Stimulated activated CD4-positive, alpha-beta T cell treated with anti-CD3 and anti-CD28 coated beads, Interleukin-2, amount 100 ng/mL, for 4 hours (primary cell): ENCODE measurements at places on chromosomes 16 and 17.

DNA sequence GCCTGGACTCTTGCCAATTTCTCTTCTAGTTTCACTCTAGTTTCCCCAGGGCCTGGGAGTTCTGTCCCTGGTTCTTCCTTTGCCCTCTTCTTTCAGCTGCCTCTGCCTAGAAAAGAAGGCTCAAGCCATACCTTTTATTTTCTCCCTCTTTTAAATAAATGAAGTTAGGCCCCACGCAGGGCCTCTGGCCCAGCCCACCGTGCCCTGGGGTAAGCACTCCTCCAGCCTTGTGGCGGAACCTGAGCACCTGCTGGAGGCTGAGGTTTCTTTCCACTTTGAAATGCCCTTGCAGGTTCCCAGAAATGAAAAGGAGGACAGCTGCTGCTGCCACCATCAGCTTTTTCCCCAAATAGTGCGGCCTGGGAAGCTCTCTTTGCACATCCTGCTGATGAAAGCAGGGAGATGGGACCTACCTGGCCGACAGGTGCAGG, 139.4 kb downstream of the CCDC182 start:
- no peak for DNase-seq

DNA sequence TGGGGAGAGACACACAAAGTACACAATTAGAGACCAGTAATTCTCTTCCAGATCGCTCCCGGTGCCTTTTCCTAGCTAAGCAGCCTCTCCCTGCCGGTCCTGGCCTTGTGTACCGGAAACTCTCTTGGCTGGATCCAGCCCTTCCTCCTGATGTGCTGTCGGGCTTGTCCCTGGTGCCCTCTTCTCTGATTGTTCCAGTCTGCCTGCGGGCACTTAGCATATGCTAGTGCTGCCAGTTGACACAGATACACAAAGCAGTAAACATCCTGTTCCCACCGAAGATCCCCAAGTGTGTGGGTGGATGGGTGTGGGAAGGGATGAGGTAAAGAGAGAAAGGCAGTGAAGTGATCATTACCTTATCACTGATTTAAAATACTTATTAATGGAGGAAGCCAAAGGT, 9.7 kb downstream of the HS3ST3B1 start:
- DNase-seq = no peak

- DNase-seq = no peak
Measured at GRCh38 chr17:80112471-80113032, 11.2 kb downstream of the GAA start.

DNA sequence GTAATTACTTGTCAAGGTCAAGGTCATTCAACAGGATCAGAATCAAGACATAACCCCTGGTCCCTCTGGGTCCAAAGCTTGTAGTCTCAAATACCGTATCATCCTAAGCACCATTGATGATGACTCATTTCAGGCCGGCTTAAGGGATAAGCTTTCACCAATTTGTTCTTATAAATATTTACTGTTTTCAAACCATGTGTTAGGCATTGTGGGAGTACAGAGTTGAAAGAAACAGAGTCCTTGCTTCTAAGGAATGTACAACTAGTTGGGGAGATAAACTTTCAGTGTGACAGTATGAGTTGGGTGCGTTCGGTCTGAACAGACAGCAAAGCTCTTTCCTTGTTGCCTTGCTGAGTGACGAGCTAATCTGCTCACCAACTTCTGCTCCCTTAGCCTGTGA, 183.5 kb upstream of the MAF start:
- DNase-seq = no peak

- no peak for DNase-seq
Measured at GRCh38 chr16:25177512-25177830, 39.3 kb upstream of the AQP8 start.

GRCh38 chr16:58170223-58170622, 27.7 kb downstream of the CSNK2A2 start:
- DNase-seq = no peak

DNA sequence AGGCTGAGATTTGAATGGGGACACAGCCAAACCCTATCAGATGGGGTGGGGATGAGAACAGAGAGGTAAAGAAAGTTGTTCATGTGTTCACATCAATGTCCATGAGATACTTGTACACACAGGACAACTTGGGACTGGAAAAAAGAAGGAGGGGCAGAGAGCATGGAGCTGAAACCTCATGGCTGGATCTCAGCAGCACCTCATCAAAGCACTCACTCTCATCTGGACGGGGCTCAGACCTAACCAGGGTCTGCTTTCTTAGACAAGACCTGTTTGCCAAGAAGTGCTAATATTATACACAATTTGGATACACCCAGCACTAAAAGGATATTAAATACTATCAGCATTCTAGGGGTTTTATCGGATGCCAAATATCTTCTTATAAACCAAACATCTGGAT, 399.8 kb downstream of the SLC39A11 start:
- no peak for DNase-seq

DNA sequence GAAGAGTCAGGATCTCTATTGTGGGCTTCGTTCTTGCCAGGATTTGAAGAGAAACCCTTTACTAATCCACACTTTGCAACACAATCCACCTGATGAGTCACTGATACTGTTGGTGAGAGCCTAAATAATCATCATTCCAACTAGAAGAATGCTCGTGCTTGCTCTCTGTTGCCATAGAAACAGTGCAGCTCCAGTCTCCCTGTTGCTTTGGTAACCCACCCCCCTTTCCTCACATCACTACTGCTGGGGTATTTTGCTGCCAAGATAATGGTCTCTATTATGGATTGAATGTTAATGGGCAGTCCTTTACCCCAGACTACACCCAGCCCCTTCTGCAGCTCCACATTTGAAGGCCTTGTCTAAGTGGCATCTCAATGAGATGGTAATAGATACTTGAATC, 190.4 kb downstream of the ABCC12 start:
- no peak for DNase-seq

DNA sequence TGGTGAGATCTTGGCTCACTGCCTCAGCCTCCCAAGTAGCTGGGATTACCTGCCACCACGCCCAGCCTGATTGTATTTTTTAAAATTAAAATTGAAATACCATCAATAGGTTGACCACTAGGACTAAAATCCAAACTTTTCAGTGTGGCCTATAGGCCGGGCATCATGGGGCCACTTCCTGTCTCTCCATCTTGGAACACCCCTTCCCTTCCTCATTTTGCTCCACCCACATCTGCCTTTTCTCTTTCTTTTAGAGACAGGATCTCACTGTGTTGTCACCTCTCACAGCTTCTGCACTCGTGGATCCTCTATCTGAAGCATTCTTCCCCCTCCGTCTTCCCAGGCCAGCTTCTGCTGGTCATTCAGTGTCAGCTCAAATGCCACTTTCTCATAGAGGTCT, 57.0 kb downstream of the BMERB1 start:
- no peak for DNase-seq

- no peak for DNase-seq
Measured at GRCh38 chr17:8609910-8610309, 20.6 kb downstream of the MYH10 start.

DNA sequence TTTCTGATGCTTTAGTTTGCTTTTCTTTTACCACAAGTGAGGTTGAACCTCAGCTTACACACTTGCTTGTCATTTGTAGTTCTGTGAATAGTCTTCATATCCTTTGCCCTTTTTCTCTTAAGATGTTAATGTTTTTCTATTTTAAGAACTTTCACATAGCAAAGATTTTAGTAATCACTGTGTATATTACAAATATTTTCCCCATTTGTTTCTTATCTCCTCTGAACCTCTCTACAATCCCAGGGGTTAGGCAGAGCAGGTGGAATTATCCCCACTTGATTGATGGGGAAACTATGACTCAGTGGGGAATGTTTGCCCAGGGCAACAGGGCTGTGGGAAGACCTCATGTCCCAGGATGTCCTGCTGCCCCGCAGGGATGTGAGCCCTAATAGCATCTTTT, 11.7 kb upstream of the MYH3 start:
- DNase-seq = no peak

DNA sequence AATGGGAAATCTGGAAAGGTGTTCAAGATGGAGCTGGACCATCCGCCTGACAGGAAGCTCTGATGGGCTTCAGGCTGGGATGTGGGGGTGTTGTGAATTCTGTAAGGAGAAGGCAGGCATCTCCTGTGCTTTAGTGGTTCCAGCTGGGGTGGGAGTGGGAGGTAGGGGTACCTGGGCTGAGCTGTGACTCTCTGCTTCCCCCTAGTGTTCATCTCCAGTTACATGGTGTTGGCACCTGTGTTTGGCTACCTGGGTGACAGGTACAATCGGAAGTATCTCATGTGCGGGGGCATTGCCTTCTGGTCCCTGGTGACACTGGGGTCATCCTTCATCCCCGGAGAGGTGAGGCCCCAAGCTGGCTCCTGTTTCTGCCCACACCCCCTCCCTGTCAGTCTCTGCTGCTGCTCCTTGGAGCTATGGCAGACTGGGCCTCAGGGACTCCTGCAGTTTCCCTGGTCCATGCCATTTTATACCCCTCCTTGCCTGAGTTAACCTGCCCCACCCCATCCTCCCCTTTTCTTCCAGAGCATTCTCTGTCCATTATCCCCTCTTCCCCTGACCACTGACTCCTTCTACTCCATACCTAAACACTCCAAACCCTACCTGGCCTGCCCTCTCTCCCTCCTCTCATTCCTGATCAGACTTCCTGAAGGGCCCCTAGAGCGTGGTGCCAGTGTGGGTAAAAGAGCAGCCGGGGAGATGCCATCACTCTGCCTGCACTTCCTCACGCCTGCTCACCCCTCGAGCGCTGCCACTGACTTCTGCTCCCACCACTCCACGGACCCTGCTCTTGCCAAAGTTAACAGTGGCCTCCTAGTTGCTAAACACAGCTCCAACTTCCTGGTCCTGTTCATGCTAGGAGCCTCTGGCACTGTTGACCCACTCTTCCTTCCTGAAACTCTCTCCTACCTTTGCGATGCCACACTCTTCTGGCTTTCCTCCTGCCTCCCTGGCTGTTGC, 3.4 kb downstream of the SPNS1 start:
- no peak for DNase-seq

DNA sequence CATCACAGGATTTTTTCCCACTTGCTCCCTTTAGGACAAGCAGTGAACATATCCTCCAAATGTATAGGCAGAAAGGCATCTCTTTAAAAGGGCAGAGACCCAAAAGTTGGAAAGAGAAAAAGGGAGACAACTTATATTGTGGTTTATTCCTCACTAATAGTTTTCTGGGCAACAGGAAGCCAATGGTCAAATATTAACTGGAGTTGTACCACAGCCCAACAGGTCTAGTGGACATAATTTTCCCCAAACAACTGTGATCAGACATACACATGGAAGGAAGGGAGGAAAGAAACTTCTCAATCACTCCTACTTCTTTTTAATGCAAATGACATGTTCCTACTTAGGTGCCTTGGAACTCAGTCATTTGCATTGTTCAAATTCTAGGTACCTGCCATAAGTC, 78.4 kb downstream of the SOX9 start:
- DNase-seq = no peak

DNA sequence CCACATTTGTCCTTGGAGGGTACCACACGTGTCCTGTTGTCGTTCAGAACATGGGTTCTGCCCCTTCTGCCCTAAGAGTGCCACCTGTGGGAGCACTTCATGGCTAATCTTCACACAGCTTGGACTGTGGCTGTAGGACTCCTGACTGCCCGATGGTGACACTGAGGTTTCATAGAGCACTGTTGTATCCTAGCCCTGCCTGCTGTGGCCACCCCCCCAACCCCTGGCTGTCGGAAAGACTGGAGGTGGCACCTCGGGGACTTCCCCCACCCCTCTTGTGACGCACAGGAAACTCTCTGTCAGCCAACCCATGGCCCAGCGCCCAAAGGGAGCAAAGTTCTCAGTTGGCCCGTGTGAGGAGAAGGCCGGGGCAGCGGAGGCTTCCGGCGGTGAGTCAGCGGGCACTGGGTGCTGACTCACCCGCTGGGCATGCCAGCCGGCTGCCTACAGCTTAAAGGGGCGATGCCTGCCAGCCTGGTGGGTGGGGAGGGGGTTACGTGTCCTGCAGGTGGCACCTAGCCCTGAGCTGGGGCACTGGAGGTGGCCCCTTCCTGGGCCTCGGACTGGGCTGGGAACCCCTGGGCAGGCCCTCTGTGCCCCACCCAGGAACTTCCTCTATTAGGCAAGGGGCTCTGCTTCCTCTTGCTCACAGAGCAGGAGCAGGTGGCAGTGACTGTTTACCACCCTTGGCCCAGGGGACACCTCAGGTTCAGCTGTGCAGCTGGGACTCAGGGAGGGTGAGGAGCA, 3.4 kb downstream of the MAP2K3 start:
- DNase-seq = peak; percentile 97

GRCh38 chr16:27718201-27719105, 168.5 kb downstream of the KATNIP start:
- DNase-seq = no peak

GRCh38 chr17:28399808-28400207, 6.2 kb downstream of the SLC46A1 start:
- no peak for DNase-seq

GRCh38 chr17:10614536-10615155, 42.5 kb downstream of the MYH3 start:
- DNase-seq = no peak

DNA sequence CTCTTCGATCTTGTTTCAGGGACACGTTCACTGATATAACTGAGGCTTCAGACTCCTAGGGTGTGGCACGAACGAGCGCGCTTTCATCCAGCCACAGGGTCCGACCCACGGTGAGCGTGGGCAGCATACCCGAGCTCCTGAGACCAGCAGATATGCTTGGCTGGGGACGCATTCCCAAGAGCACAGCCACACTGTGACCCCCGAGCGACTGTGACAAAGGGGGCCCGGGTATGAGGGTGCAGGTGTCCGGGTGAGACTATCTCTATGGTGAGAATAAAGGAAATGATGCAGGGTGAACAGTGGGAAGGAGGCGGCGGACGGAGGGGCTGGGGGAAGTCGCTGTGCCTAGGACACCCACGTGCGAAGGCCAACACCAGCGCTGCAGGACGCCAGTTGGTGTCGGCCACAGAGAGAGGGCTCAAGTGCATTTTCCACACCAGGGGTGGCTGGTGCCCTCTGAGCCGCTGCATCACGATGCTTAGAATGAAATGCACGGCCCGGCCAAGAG, 17.6 kb downstream of the RPH3AL start:
- no peak for DNase-seq

DNA sequence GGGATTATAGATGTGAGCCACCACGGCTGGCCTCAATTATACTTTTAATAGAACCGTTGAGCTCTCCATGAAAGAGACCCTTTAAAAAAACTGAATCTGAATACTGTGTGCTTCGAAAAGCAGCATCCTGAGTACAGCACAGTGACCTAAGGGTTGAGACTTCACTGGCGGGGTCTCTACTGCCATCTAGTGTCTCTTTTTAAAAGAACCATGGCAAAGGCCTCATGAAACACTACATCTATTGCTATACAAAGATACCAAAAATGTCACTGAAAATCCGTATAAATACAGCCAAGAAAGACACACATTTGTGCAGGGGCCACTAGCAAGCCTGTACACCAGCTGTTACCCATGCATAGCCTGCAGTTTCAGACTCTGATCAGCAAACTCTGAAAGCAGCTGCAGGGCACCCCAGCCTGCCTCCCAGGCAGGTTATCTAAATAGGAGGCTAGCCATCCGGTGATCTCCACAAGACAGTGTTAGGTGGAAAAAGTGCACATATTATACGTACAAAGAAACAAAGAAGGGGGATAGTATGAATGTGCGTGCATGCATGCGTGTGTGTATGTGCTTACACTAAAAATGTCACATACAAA, 35.3 kb downstream of the NPLOC4 start:
- DNase-seq = peak; percentile 26
